Esophagus muscularis mucosa (tissue), 4 donors: ENCODE measurements at places on chromosomes 16 and 17.
A peak's percentile ranks its signal among the peaks of the same experiment; 100 is the strongest.

DNA sequence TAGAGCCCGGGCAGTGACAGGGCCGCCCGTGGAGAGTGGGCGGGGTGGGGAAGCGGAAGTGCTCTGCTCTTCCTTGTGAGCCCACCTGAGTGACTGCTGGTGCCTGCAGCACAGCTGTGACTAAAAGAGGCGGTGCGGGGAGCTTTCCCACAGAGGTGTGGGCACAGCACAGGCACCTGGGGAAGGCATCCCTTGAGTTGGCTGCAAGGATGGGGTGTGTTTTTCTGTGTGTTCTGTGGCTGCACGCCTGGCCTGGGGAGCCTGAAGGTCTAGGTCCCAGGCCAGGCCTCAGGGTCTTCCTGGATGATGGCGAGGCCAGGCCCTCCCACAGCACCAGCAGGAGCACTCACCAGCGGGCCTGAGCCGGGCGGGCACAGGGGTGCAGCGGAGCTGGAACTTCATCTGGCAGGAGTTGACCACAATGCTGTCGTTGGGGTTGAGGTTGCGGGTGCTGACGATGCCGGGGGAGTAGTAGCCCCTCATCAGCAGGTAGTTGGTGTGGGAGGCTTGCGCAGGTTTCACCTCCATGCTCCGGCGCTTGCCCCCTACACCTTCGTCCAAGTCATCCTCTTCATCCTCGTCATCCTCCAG is 67.1 kb downstream of the IL21R start:
- H3K27ac ChIP-seq = no peak overlapping the region
- H3K4me3 ChIP-seq = no peak overlapping the region
- DNase-seq = no peak
- no peaks in the 10 kb centered on the region for H3K4me1 ChIP-seq
- H3K36me3 ChIP-seq = peaks cover 100% of the 10 kb centered on the region
- no peaks in the 10 kb centered on the region for H3K27me3 ChIP-seq

DNA sequence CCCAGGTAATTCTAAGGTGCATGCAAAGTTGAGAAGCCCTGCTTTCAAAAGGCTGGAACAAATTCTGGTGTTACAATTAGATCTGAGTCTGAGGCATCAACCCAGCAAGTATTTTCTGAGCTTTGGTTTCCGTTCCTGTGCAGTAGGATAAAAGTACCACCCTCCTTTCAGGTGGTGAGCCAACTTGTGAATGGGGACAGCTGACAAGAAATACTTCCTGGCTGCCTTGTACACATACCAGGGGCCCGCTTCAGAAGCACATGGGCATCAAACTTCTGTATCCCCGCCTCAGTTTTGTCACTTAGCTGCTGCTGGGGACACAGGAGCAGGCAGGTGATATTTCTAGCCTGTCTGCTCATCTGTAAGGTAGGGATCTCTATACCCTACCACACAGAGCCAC is 252.2 kb downstream of the CPPED1 start:
- no peaks in the 10 kb centered on the region for H3K4me1 ChIP-seq
- DNase-seq = no peak
- no peaks in the 10 kb centered on the region for H3K36me3 ChIP-seq
- no peak overlapping the region for H3K27ac ChIP-seq
- H3K4me3 ChIP-seq = no peak overlapping the region
- no peaks in the 10 kb centered on the region for H3K27me3 ChIP-seq

DNA sequence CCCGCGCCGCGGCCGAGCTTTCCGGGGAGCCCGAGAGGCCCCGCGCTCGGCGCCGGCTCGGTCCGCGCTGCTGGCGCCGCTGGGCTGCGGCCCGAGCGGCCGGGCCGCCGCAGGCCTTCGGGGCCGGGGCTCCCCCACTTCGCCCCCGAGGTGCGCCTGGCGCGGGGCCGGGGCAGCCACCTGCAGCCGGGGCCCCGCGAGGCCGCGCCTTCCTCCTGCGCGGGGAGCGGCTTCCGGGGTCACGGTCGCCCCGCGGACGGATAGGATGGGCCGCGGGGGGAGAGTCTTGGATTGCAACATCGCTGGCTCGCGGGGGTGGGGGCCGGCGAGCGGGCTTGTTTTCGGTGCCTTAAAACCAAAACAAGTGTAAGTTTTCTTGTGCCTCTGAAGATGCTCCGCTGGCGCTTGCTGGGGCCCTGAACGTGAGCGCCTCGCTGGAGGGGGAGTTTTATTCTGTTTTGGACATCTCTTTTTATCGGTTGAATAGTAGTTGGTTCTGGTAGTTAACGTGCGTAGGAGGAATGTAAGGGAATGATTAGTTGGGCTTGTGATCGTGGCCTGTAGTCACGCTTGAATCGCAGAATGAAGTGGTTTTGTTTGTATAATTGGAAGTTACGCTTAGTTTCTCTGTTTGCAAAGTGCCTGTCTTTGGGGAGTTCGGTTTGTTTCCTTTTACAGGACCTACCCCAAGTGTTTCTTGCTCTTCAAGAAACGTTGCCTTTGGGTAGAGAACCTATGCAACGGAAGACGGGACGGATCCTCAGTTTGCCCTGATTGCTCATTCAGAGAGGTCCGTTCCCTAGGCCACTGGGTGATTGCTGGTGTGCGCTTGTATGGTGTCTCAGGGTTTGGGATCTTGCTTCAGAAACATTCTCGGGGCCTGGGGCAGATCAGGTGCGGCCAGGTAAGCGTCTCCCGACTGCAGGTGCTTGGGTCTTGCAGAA is 724 bp downstream of the UBE2I start:
- H3K27ac ChIP-seq = peak overlapping the region; percentile 98
- DNase-seq = no peak
- H3K27me3 ChIP-seq = no peaks in the 10 kb centered on the region
- H3K4me3 ChIP-seq = peak overlapping the region; percentile 91

GRCh38 chr16:81466356-81466980 is 21.9 kb downstream of the CMIP start:
- no peak overlapping the region for H3K4me3 ChIP-seq
- H3K27ac ChIP-seq = peak overlapping the region; percentile 30
- DNase-seq = no peak
- no peaks in the 10 kb centered on the region for H3K27me3 ChIP-seq
- no peaks in the 10 kb centered on the region for H3K36me3 ChIP-seq
- peaks cover 36% of the 10 kb centered on the region for H3K4me1 ChIP-seq

DNA sequence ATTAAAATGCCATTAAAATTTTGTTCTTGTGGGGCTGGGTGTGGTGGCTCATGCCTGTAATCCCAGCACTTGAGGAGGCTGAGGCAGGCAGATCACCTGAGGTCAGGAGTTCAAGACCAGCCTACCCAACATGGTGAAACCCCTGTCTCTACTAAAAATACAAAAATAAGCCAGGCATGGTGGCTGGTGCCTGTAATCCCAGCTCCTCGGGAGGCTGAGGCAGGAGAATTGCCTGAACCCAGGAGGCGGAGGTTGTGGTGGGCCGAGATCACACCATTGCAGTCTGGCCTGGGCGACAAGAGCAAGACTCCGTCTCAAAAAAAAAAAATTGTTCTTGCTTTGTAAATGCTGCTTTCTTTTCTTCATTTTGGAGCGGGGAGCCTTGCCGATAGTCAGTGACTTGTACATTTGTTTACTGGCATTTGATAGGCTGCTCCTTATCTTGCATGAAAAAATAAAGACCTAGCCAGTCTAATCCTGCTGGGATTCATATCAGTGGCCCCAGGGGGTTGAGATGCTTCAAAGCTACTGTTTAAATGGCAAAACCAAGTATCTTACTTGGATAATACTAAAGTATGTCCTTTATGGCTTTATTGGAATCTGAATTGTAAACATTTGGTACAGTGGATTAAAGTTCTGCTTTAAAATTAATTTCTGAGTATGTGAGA is 3.3 kb upstream of the CLTC start:
- H3K27me3 ChIP-seq = no peaks in the 10 kb centered on the region
- H3K27ac ChIP-seq = no peak overlapping the region
- H3K4me1 ChIP-seq = peaks cover 17% of the 10 kb centered on the region
- H3K4me3 ChIP-seq = no peak overlapping the region
- no peaks in the 10 kb centered on the region for H3K36me3 ChIP-seq
